Astrocyte (in vitro differentiated cells and primary cell): ENCODE measurements at places on chromosomes 7 and 10. TPM values are rescaled to one million over a fixed set of nuclear protein-coding genes. Genes with fewer than 3 reads are reported as not detected.

The ACSM6 gene
- not detected in 2 replicates for total RNA-seq

The KCNH2 gene
- total RNA-seq, result 4.5 and 4.6 TPM in 2 replicates

The NT5C2 gene
- 89.4 and 113 TPM in 2 replicates for total RNA-seq

The ACTR3C gene
- 0.25 TPM in 1 of 2 replicates, not detected in the other for total RNA-seq

The AKR1C4 gene
- total RNA-seq, result not detected in 2 replicates

The LRRC18 gene
- not detected in 2 replicates for total RNA-seq

The AKR1B15 gene
- not detected in 2 replicates for total RNA-seq

The OR2A1 gene
- total RNA-seq, result not detected in 2 replicates

The JCAD gene
- total RNA-seq, result 27.3 and 29.0 TPM in 2 replicates

The SPDYE16 gene
- not detected in 2 replicates for total RNA-seq

The COL26A1 gene
- total RNA-seq, result 6.8 and 7.1 TPM in 2 replicates

The ANXA8L1 gene
- 0.59 and 1.5 TPM in 2 replicates for total RNA-seq

The XRCC2 gene
- 1.2 and 1.6 TPM in 2 replicates for total RNA-seq

The ASAH2B gene
- total RNA-seq, result 5.9 and 7.6 TPM in 2 replicates

The OR2A5 gene
- not detected in 2 replicates for total RNA-seq

The FAM25A gene
- total RNA-seq, result not detected in 2 replicates

The ASL gene
- 27.7 TPM in 2 replicates for total RNA-seq

The SLC26A3 gene
- total RNA-seq, result not detected in 2 replicates

The IFIT1B gene
- not detected in 2 replicates for total RNA-seq

The OR2F2 gene
- not detected in 2 replicates for total RNA-seq

The NSUN5 gene
- total RNA-seq, result 26.0 and 27.6 TPM in 2 replicates

The HABP2 gene
- not detected in 2 replicates for total RNA-seq

The POT1 gene
- 14.6 and 19.4 TPM in 2 replicates for total RNA-seq

The VAX1 gene
- 0.34 and 0.62 TPM in 2 replicates for total RNA-seq

The AGMO gene
- total RNA-seq, result 0.34 and 0.41 TPM in 2 replicates
